NCI-H1417 (cell line): ENCODE measurements at places on chromosomes 2 and 18.

GRCh38 chr2:174691201-174691779 is 73.0 kb downstream of the CHRNA1 start:
- DNase-seq = no peak

GRCh38 chr18:58670404-58671110 is 708 bp upstream of the MALT1 start:
- peak; percentile 68 for DNase-seq

DNA sequence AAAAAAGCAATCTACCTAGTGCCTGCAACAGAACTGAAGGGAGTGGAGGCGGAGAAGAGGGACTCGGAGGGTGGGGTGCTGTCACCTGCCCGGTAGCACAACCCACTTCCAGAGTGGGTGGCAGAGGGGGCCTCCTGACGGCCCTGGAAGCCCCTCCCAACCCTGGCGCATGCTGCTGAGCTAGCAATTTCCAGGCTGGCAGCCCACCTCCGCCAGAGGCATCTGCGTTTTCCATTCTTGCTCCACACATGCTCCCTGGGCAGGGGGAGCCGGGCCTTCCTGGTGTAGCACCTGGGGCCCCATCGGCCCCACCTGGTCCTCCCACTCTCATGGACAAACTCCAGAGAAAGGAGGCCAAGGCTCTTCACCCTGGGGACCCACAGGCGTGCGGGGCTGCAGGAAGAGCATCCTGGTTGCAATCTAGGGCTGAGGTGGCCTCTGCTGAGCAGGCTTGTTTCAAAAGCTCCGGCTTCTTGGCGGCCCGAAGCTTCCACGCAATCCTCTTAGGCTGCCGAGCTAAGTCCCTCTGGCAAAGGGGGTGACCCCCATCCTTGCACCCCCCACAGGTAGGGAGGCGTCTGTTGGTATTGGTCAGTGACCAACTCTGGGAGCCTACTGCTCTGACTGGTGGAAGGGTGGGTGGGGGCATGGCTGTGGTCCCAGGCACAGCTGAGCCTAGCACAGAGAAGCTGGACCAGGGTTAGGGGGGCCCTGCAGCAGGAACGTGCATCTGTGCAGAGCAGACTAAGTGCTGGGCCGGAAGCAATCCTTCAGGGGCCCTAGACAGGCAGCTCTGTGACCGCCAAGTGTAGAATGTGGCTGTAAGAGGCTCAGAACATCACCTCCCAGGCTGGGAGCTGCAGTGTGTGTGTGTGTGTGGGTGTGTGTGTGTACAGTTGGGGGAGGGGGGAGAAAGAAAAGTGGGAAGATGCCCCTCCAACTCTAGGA is 2.6 kb downstream of the HS6ST1 start:
- DNase-seq = peak; percentile 33

- DNase-seq = no peak
Observed at GRCh38 chr18:6156446-6156845, 258.3 kb downstream of the L3MBTL4 start.
